WERI-Rb-1 (cell line): ENCODE measurements at places on chromosomes 12 and 14.

DNA sequence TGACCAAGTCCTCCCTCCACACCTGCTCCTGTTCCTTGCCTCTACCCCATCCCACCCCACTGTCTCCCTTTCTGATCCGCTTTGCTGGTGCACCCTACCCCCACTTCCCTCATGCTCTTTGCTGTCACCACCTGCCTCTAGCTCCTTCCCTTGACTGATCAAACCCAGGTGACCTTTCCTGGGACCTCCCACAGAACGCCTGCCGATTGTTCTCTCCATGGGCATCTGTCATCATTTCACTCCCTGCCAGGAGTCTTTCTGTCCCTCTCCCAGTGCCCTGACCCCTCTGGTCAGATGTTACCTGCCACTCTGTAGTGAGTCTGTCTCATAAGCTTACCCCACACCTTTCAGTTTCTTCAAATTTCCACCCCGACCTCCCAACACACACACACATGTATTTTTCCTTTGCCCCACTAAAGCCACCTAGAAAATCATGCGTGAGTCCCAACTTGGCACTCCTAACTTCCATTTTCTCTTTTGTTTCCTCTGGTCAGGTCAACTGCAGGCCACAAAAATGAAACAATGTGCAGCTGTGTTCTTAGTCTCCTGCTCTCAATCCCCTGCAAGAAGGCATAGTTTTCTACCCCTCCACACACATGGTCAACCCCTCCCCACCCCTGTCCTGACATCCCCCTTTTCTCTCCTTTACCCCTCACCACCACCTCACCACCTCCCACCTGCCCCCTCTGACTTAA lies 229.8 kb downstream of the DPF3 start:
- no peak for DNase-seq

DNA sequence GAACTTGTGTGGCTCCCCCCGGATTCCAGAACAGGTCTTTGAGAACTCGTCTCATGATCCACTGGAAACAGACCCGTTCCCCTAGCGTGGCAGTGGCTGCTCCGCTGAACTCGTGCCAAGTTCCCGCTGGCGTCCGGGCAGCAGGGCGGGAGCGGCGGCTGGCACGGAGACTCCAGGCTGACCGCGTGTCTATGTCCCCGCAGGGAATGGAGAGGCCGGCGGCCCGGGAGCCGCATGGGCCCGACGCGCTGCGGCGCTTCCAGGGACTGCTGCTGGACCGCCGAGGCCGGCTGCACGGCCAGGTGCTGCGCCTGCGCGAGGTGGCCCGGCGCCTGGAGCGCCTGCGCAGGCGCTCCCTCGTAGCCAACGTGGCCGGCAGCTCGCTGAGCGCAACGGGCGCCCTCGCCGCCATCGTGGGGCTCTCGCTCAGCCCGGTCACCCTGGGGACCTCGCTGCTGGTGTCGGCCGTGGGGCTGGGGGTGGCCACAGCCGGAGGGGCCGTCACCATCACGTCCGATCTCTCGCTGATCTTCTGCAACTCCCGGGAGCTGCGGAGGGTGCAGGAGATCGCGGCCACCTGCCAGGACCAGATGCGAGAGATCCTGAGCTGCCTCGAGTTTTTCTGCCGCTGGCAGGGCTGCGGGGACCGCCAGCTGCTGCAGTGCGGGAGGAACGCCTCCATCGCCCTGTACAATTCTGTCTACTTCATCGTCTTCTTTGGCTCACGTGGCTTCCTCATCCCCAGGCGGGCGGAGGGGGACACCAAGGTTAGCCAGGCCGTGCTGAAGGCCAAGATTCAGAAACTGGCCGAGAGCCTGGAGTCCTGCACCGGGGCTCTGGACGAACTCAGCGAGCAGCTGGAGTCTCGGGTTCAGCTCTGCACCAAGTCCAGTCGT lies 1.5 kb downstream of the APOLD1 start:
- peak; percentile 58 for DNase-seq

DNA sequence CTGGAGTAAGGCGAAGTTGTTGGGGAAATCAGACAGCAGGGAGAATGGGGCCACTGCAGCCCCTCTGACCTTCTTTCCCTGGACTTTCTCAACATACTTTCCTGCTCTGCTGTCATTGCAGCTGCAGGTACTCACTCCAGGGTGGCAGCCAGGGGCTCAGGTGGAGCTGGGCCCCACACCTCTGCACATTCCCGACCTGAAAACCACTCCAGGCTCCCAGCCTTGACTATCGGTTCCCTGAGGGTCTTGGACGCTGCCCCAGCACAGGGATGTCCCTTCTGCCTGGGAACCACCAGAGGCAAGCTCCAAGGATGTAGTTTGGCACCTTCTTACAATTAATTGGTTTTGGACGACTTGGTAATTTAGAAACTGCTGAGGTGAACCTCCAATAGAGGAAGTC lies 24.8 kb upstream of the CAPRIN2 start:
- DNase-seq: no peak

GRCh38 chr12:101881228-101881627 lies 3.8 kb downstream of the DRAM1 start:
- DNase-seq: no peak

DNA sequence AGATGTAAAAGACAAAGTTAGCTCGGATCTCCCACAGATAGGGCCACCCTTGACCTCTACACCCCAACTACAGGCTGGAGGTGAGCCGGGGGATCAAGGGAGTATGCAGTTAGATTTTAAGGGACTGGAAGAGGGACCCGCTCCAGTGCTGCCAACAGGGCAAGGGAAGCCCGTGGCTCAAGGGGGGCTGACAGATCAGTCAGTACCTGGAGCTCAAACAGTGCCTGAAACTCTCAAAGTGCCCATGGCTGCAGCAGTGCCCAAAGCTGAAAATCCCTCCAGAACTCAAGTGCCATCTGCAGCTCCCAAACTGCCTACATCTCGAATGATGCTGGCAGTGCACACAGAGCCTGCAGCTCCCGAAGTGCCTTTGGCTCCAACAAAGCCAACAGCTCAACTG lies 10.4 kb downstream of the NYNRIN start:
- no peak for DNase-seq

- DNase-seq: peak; percentile 89
Observed at GRCh38 chr14:90060312-90060964, 1.4 kb upstream of the KCNK13 start.

- DNase-seq: no peak
Observed at GRCh38 chr12:100274291-100274690, 7.3 kb downstream of the SCYL2 start.

GRCh38 chr12:2276288-2277033 lies 223.7 kb downstream of the CACNA1C start:
- DNase-seq: no peak
